NCI-H526 (cell line): ENCODE measurements at places on chromosomes 12 and 14.

GRCh38 chr12:44077294-44077693, 241.4 kb downstream of the TMEM117 start:
- DNase-seq, result no peak

GRCh38 chr12:40137252-40137651, 31.4 kb upstream of the SLC2A13 start:
- no peak for DNase-seq

DNA sequence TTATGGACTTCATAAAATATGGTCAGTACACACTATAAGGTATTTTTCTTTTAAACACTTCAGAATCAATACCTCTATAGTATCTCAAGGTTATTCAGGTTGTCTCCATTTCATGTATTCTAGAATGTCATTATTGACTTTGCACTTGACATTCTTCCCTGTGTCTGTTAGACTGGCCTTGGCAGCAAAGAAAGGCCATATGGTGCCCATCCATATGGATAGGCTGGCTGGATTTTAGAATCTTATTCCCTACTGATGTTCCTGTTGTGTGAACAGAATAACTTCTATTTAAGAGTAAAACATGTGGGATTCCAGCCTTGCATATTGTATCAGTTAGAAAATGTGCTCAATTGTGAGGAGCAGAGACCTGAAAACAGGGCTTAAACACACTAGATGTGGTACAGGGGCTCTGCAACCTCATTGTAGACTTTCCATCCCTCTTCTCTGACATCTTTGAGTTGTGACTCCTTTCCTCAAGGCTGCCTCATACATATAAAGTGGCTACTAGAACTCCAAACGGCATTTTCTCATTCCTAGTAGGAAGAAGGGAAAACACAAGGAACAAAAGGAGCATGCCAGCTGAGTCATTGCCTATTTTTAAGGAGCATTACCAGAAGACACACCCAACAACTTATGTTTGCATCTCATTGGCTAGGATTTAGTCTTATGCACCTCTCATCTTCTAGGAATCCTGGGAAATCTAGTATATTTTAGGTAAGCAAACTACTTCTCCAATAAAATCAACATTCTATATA, 221.2 kb upstream of the TMPO start:
- no peak for DNase-seq

- DNase-seq, result no peak
These were observed 114.0 kb downstream of the RPAP3 start for GRCh38 chr12:47591795-47592194.

- no peak for DNase-seq
These were observed 540.8 kb downstream of the NRXN3 start for GRCh38 chr14:78710963-78711362.

GRCh38 chr12:103841690-103842584, 903 bp upstream of the NT5DC3 start:
- peak; percentile 37 for DNase-seq

- no peak for DNase-seq
These were observed 256.4 kb downstream of the GRIN2B start for GRCh38 chr12:13725049-13725448.

GRCh38 chr12:43776498-43776897, 17.7 kb downstream of the IRAK4 start:
- no peak for DNase-seq

GRCh38 chr14:51638071-51638944, 13.4 kb upstream of the FRMD6 start:
- no peak for DNase-seq

DNA sequence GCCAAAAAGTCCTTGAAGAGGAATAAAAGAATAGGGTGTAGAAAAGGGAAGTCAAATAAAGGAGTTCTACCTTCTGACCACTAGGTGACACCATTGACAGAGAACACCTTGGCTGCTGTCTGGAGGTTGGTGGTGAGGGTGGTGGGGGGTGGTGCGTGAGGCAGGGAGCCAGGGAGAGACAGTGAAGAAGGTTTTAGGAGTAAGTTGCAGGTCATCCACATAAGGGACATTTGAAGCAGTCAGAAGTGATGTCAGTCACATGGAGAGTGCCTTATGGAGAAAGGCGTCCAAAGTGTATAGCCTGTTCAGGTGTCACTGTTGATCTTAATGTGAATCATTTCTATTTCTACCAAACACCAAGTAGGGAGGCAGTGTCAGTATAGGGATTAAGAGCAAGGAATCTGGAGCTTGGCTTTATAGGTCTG, 279.3 kb upstream of the DDHD1 start:
- DNase-seq, result peak; percentile 70

- DNase-seq, result no peak
These were observed 140.5 kb downstream of the KCNA5 start for GRCh38 chr12:5184186-5184585.

- DNase-seq, result no peak
These were observed 268.2 kb upstream of the ATP2B1 start for GRCh38 chr12:89976866-89977265.

- DNase-seq, result no peak
These were observed 6.5 kb downstream of the TMEM119 start for GRCh38 chr12:108591267-108591980.

DNA sequence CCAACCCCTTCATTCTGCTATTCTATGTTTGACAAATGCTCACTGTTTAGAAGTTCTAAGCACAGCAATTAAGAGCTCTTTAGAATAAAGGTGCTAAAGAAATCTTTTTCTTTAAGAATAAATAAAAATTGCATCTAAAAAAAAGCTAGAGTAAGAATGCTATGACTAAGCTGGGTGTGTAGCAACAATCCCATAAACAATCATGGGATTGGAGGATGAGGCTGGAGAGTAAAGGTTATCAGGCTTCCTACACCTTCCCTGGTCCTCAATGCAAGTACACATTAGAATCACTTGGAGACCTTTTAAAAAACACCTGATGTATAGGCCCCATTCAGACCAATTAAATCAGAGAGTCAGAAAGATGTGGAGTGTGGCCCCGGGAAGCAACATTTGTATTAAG, 88.3 kb downstream of the CIT start:
- no peak for DNase-seq

DNA sequence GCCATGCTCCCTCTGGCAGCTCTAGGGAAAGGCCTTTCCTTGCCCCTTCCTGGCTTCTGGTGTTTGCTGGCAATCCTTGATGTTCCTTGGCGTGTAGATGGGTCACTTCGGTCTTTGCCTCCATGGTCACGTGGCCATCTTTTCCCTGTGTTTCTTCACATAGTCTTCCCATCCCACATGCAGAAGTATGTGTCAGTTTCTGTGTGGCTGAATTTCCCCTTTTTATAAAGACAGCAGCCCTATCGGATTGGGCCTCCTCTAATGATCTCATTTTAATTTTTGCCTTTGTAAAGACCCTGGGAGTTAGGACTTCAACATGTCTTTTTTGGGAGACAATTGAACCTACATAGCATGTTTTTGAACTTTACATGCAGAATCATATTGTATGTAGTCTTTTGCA, 107.2 kb upstream of the FGD4 start:
- no peak for DNase-seq

DNA sequence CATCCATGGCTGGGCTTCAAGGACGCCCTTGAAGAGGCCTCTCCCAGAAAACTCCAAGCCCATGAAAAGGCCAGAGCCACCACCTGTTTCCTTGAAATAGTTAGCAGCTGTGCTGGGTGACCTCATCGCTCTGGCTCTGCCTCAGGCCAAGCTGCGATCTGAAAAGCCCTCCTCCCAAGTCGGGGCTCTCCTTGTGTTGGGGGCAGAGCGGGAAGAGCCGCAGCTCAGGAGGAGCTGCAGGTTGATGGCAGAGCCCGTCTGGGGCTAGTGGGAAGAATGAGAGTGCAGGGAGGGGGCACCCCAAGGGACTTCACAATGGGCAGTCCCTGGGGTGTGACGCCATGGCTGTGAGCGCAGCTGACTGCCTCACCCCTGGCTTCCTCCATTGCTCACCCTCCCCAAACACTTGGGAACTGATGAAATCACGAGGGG, 50.0 kb upstream of the STON2 start:
- no peak for DNase-seq

GRCh38 chr12:2737656-2738241, 57.0 kb upstream of the FKBP4 start:
- no peak for DNase-seq
